ENCODE measurements at places on chromosomes 4 and X. TPM values are rescaled to one million over a fixed set of nuclear protein-coding genes. Genes with fewer than 3 reads are reported as not detected.

GRCh38 chr4:6403400-6403685 is 69.1 kb downstream of the PPP2R2C start:
- H3K27me3 ChIP-seq: no peaks in the 10 kb centered on the region
- no peak for DNase-seq
- no peak overlapping the region for H3K4me3 ChIP-seq
- peaks cover 4% of the 10 kb centered on the region for H3K4me1 ChIP-seq

DNA sequence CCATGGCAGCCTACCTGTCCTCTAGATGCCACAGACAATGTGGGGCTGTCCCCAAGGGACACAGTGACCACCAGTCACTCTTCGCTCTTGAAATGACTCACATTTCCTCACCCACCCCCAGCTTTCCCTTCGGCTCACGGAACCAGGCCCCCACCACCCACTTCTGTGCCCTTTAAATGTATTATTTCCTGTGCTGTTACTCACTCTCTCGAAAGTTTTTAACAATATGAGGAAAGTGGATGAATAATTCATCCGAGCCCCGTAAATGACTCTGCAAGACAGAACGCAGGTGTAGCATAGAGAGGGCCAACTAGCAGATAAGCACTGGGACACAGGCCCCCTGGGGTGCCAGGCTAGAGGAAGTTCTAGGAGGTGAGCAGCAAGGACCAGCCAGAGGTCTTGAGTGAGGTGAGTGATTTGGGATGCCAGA is 179.5 kb upstream of the TBL1X start:
- H3K36me3 ChIP-seq: no peaks in the 10 kb centered on the region
- no peak overlapping the region for H3K4me3 ChIP-seq
- no peak for DNase-seq
- H3K27me3 ChIP-seq: no peaks in the 10 kb centered on the region
- H3K27ac ChIP-seq: no peak overlapping the region

- no peaks in the 10 kb centered on the region for H3K27me3 ChIP-seq
- H3K27ac ChIP-seq: no peak overlapping the region
- no peaks in the 10 kb centered on the region for H3K36me3 ChIP-seq
- no peak overlapping the region for H3K4me3 ChIP-seq
- H3K4me1 ChIP-seq: no peaks in the 10 kb centered on the region
Observed at GRCh38 chr4:66574145-66574978, 904.1 kb upstream of the EPHA5 start.

DNA sequence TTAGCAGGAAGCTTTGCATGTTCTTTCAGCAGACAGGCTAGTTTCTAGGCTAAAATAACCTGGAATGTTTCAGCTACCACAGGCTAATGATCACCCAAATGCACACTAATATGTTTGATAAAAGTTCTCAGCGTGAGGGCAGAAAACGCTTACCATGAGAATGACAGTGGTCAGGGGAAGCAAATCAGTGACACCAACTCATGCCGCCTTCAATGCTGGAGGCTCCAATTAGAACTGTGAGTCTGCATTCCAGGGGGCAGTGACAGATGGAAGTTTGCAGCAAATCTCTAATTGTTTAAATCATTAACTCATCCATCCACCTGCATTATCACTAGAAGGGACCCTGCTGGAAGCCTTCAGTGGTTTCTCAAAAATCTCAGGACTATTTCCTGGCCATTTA is 43.2 kb downstream of the ANOS1 start:
- H3K27ac ChIP-seq: no peak overlapping the region
- no peaks in the 10 kb centered on the region for H3K36me3 ChIP-seq
- no peak for DNase-seq
- no peak overlapping the region for H3K4me3 ChIP-seq
- H3K27me3 ChIP-seq: no peaks in the 10 kb centered on the region

TLR6 gene
- total RNA-seq: 0.85 TPM
